ENCODE measurements at places on chromosomes 12 and 14.

DNA sequence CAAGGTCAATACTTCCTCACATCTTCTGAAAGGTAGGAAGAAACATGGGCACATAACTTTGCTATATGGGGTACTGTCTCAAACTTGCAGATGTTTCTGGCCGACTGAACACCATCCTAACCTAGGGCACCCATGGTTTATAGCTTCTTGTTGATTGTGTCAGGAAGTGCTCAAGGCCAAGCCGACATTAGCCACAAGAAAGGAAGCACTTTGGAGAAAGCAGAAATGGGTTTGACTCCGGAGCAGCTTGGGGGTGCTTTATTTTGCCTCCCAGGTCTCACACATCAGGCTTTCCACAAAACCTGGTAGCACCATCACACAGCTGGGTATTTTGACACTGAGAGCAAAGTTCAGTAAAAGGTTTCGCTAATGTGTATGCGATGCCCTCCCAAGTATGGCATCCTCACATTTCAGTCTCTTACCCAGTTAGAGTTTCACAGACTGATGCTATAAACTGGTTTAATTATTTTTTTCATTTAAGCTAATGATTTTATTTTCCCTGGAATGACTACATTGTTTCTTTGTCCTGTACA is 25.2 kb upstream of the BHLHE41 start:
- DNase-seq = no peak

DNA sequence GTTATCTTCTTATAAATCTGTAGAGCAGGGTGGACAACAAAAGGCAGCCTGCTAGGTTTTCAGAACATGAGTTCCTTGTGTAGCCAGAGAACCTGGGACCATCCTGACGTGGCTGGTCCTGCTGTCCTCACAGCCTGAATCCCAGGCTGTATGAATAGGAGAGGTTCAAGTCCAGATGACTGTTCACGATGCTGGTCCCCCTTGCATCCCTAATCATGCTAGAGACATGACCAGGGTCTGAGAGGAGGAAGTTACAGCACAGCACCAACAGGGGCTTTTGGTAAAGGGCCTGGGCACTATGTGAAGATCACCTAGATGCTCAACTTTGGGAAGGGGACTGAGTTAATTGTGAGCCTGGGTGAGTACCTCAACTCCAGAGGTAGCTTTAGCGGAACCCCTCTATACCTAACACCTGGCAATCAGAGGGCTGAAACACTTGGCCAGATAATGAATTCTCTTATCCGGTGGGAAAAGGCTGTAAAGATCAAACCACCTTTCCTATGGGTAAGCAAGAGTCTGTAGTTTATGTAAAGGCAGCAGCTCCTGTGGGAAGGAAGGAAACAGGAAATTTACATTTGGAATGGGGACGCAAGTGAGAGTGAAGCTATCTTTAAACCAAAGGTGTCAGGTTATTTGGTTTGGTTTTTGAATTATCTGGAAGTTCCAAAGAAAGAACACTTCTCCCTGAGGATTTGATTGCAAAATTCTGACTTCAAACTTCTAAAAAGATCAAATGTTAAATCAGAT is 112.8 kb downstream of the DAD1 start:
- DNase-seq = no peak

DNA sequence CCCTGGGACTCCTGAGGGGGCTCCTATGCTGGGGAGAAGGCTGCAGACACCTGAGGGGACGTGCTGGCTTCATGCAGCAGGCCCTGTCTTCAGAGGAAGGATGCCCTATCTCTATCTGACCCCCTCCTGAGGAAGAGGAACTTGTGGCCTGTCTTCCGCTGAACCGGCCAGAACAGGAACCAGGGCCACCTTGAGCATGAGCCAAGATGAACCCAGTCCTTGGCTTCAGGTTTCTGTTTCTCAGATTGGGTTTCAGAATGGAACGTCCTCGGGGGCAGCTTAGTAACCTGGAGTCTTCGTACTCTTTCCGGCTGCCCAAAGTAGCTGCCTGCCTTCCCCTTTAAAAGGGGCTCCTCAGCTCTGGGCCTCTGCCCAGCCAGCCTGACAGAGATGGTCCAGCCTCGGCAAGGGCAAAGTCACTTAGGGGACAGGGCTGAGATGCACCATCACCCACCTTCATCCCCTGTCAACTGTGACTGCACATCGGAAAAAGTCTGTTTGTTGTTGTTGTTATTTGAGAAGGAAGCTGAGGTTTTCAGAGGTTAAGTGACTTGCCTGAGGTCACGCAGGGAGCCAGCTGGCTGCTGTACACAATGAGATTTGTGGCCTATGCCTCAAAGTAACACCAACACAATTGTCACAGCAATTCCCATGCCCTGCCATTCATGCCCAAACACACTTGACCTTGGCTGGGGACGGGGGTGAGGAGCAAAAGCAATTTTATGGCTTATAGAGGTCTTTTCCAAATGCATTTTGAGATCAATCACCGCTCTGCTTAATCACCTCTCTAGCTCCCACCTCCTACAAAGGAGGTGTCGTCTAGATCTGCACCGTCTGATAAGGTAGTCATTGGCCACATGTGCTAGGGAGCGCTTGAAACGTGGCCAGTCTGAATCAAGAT is 13.4 kb downstream of the ASB2 start:
- DNase-seq = peak; percentile 63

GRCh38 chr12:59823567-59823966 is 227.7 kb downstream of the SLC16A7 start:
- peak; percentile 10 for DNase-seq

DNA sequence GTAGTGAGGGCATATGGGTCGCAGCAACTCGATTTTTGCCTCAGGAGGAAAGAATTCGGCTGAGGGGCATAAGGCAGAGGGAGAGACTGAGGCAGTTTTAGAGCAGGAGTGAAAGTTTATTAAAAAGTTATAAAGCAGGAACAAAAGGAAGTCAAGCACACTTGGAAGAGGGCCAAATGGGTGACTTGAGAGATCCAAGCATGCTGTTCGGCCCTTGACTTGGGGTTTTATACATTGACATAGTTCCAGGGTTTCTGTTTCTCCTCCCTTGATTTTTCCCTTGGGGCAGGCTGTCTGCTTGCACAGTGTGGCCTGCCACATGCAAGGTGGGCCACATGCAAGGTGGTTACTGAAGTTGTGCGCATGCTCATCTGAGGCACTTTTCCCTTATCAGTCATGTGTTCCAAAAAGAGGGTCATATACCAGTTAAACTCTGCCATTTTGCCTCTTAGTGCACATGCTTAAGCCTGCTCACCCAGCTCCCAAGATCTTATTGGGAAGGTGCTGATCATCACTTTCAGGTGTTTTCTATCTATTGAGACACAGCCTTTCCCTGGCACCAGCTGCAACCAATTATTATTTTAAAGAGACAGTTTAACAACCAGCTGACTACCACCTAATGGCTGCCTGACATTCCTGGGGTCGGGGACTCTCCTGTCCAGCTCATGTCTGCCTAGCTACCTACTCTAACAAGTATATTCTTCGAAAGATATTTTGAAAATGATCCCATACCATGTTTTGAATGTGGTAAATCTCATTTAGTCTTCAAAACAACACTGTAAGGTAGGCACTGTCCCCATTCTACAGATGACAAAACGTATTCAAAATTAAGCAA is 19.9 kb downstream of the PTGER2 start:
- peak; percentile 44 for DNase-seq

- no peak for DNase-seq
These were observed 1.3 kb upstream of the DYRK2 start for GRCh38 chr12:67647181-67647798.
